Liver (tissue), 10 donors: ENCODE measurements at places on chromosomes 4 and X. TPM values are rescaled to one million over a fixed set of nuclear protein-coding genes. Genes with fewer than 3 reads are reported as not detected.

The MAGEC2 gene
- total RNA-seq = not detected

The FAM184B gene
- not detected for total RNA-seq

The SERPINA7 gene
- 158 TPM for total RNA-seq

The F9 gene
- total RNA-seq = 98.4 TPM

The AFF2 gene
- 1.6 TPM for total RNA-seq

The MAGEA10 gene
- not detected for total RNA-seq

The SULT1B1 gene
- 30.5 TPM for total RNA-seq

The SSX2B gene
- not detected for total RNA-seq

The KIF4A gene
- total RNA-seq = 17.3 TPM

The BMPR1B gene
- total RNA-seq = 0.70 TPM

The HELT gene
- total RNA-seq = not detected

The PALLD gene
- total RNA-seq = 12.0 TPM

DNA sequence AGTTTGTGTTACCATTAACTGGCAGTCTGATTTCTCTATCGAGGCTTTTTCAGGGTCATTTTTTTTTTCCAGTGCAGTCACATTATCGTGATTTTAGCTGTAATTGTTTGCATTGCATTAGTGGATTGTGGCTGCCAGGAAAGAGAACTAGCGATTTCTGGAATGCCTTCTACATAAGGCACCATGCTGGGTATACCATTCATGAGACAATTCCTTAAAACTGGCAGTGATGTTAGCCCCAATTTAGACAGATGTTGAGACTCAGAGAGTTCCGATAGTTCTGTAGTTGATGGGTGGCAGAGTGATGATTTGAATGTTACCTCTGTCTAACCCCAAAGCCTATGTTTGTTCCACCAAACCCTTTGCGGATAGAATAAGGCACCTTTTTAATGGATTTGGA, 175.4 kb upstream of the TENM3 start:
- no peaks in the 10 kb centered on the region for H3K27me3 ChIP-seq
- DNase-seq = no peak
- no peak overlapping the region for H3K4me3 ChIP-seq
- no peaks in the 10 kb centered on the region for H3K4me1 ChIP-seq

GRCh38 chrX:72003811-72004750, 93.4 kb downstream of the NHSL2 start:
- no peaks in the 10 kb centered on the region for H3K36me3 ChIP-seq
- DNase-seq = no peak
- H3K4me3 ChIP-seq = no peak overlapping the region
- H3K27ac ChIP-seq = no peak overlapping the region

- H3K27ac ChIP-seq = no peak overlapping the region
- no peaks in the 10 kb centered on the region for H3K36me3 ChIP-seq
- DNase-seq = no peak
- no peaks in the 10 kb centered on the region for H3K27me3 ChIP-seq
Observed at GRCh38 chr4:138954428-138954827, 61.2 kb upstream of the NOCT start.

GRCh38 chr4:153115322-153116290, 88.6 kb upstream of the TRIM2 start:
- no peaks in the 10 kb centered on the region for H3K36me3 ChIP-seq
- H3K27ac ChIP-seq = no peak overlapping the region
- no peak overlapping the region for H3K4me3 ChIP-seq
- no peaks in the 10 kb centered on the region for H3K27me3 ChIP-seq
- no peak for DNase-seq
- no peaks in the 10 kb centered on the region for H3K4me1 ChIP-seq

DNA sequence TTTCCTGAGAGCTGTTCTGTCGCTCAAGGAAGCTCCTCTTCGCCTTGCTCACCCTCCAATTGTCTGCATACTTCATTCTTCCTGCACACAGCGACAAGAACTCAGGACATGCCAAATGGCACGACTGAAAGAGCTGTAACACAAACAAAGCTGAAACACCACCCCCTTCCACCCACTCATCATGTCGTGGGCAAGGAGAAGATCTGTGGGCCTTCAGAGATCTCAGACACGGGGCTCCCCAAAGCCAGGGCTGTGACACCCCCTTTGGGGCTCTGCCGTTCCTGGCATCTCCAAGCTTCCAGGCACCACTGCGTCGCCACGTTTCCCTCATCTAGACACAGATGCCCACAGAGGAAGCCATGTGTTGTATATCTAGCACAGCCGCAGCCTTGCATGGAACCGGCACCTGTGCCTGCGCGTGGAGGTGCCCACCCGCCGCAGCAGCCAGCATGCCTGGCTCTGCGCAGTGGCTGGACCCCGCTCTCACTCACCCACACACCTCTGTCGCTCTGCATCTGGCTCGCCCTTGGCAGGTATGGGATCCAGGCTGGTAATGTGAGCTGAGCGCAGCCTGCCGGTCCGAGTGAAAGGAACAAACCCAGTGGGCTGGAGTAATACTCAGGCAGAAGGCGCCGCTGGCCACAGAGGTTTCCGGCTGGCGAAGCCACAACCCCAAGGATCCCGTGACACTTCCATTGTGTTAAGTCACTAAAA, 676.4 kb upstream of the INTU start:
- H3K36me3 ChIP-seq = no peaks in the 10 kb centered on the region
- H3K27ac ChIP-seq = no peak overlapping the region
- H3K4me1 ChIP-seq = no peaks in the 10 kb centered on the region
- no peaks in the 10 kb centered on the region for H3K27me3 ChIP-seq

DNA sequence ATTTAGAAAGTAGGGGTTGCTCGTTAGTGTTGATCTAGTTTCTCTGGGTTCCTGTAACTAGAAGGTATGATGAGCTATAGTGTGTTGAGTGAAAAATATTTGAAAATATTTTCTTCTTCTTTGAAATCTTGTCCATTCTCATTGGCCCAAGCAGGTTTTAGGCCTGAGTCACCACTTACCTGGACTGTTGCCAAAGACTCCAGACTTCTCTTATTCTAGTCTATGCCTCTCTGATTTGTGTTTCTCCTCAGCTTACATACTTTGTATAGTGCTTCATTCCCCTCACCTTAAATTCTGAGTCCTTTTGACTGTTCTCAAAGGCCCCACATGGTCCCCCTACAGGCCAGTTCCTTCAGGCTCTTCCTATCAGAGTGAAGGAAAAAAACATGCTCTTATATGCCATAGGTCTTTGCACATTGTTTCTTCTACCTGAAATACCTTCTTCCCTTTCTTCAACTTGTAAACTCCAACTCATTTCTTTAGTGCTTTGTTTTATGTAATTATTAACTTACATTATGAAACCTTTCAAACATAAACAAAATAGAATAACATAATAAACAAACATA, 258.2 kb downstream of the PPP1R2C start:
- no peaks in the 10 kb centered on the region for H3K4me1 ChIP-seq
- H3K36me3 ChIP-seq = no peaks in the 10 kb centered on the region
- no peaks in the 10 kb centered on the region for H3K27me3 ChIP-seq

- H3K27me3 ChIP-seq = no peaks in the 10 kb centered on the region
- DNase-seq = no peak
- no peaks in the 10 kb centered on the region for H3K36me3 ChIP-seq
- no peak overlapping the region for H3K4me3 ChIP-seq
- no peaks in the 10 kb centered on the region for H3K4me1 ChIP-seq
Observed at GRCh38 chr4:116099596-116099995, 985.8 kb downstream of the TRAM1L1 start.

GRCh38 chr4:8278009-8278395, 8.4 kb downstream of the HTRA3 start:
- H3K27me3 ChIP-seq = no peaks in the 10 kb centered on the region
- no peaks in the 10 kb centered on the region for H3K36me3 ChIP-seq
- no peak for DNase-seq
- no peaks in the 10 kb centered on the region for H3K4me1 ChIP-seq
- no peak overlapping the region for H3K27ac ChIP-seq
- H3K4me3 ChIP-seq = no peak overlapping the region

DNA sequence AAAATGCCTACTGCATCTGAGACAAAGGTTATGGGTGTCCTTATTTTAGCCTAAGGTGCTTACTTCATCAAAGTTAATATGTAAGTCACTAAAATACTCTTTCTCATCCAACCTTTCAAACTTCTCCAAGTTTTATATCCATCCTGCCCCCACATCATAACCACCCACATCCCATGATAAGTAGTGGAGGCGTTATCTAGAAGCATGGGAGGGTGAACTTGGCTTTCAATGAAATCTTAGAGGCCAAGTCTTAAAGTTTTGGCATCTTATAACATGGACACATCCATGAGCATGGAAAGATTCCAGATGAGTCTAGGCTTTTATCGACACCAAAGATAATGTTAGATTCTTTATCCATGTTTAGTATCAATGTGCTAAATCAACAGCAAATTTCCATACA, 22.9 kb upstream of the SEC24D start:
- no peak for DNase-seq
- H3K27me3 ChIP-seq = no peaks in the 10 kb centered on the region
- no peak overlapping the region for H3K27ac ChIP-seq
- H3K4me3 ChIP-seq = no peak overlapping the region
- H3K4me1 ChIP-seq = no peaks in the 10 kb centered on the region

DNA sequence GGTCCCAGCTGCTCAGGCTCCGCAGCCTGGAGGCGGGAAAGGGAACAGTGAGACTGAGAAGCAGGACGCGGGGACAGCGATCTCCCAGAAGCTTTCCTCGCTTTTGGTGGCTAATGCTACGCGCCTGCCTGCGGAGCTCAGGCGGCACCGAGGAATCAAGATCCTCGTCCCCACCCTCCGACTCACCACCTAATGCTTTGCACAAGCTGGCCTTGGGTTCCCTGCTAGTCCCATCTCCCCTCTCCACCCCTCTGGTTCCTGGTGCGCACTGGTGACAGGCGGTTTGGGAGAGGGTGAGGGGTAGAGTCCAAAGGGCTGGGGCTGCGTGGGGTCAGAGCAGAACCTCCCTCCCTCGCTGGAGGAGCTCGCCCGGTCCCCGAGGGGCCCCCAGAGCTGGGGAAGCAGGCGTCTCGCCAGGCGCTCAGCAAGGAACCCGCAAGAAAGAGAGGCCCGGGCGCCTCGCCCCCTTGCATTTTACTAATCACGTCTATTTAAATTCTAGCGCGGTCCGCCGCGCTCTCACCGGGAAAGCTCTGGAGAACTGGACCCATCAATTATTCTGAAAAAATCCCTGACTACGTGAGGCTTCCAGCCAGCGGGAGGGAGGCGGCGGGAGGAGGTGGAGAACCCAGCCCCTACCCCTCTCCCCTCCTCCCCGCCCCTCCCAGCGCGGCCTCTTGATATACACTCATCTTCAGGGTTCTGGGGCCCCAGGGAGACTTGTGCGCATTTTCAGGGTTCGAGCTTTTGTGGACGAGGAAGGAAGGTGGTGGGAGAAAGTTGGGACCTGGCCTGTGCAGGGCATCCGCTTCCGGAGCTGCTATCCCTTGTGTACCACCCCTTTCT, 9.1 kb downstream of the POU4F2 start:
- no peaks in the 10 kb centered on the region for H3K4me1 ChIP-seq
- H3K27ac ChIP-seq = no peak overlapping the region
- H3K4me3 ChIP-seq = no peak overlapping the region
- peaks cover 2% of the 10 kb centered on the region for H3K27me3 ChIP-seq

- H3K4me1 ChIP-seq = no peaks in the 10 kb centered on the region
- no peaks in the 10 kb centered on the region for H3K27me3 ChIP-seq
- no peak overlapping the region for H3K27ac ChIP-seq
- DNase-seq = no peak
- H3K36me3 ChIP-seq = no peaks in the 10 kb centered on the region
Observed at GRCh38 chrX:120568609-120569008, 7.8 kb upstream of the CUL4B start.

GRCh38 chr4:74793757-74794381, 454 bp downstream of the BTC start:
- no peaks in the 10 kb centered on the region for H3K36me3 ChIP-seq
- peak overlapping the region; percentile 96 for H3K27ac ChIP-seq
- no peaks in the 10 kb centered on the region for H3K27me3 ChIP-seq
- H3K4me1 ChIP-seq = peaks cover 10% of the 10 kb centered on the region
- peak overlapping the region; percentile 72 for H3K4me3 ChIP-seq

DNA sequence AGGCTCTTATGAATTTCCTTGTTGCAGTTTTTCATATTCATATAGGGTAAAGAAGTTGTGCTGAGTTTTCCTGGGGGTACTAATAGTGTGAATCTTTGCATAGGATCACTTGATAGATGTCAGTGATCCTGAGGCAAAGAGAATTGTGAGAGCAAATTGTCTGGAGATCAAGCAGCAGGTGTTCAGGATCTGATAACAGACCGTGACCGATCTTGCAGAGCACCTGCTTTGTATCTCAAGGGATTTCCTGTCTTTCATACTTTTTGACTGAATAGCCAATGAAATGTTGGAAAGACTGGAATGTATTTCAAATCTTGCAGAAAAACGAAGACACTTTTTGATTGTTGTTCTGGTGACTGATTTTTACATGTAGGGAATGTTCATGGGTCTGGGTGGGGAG, 914.5 kb downstream of the STIM2 start:
- H3K36me3 ChIP-seq = no peaks in the 10 kb centered on the region
- no peak for DNase-seq
- H3K4me3 ChIP-seq = no peak overlapping the region
- no peaks in the 10 kb centered on the region for H3K4me1 ChIP-seq
- H3K27ac ChIP-seq = no peak overlapping the region

- peaks cover 17% of the 10 kb centered on the region for H3K4me1 ChIP-seq
- H3K27me3 ChIP-seq = no peaks in the 10 kb centered on the region
- no peaks in the 10 kb centered on the region for H3K36me3 ChIP-seq
- no peak for DNase-seq
Observed at GRCh38 chrX:119417842-119418241, 18.7 kb downstream of the SLC25A43 start.

- no peak overlapping the region for H3K4me3 ChIP-seq
- no peak for DNase-seq
- no peaks in the 10 kb centered on the region for H3K36me3 ChIP-seq
Observed at GRCh38 chr4:186813377-186814068, 89.9 kb upstream of the FAT1 start.

DNA sequence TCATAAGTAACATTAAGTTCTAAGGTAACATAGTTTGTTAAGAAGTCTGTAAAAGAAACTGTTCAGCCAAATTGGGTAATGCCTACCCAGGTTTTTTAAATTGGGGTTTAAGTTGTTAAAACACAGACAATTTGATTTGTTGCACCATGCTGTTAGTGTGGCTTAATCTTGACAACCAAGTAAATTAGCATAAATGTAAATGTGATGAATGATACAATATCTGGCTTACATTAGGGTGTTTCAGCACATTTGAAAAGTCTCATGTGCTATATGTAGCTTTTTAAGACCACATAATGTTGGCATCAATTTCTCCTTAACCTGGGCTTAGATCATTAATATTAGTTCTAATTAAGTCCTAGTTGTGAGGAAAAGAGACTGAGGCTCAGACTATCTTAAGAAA, 72.4 kb upstream of the SMARCA5 start:
- H3K27ac ChIP-seq = no peak overlapping the region
- no peak overlapping the region for H3K4me3 ChIP-seq
- peaks cover 2% of the 10 kb centered on the region for H3K36me3 ChIP-seq
- no peaks in the 10 kb centered on the region for H3K4me1 ChIP-seq

GRCh38 chr4:47468706-47469365, 5.3 kb upstream of the COMMD8 start:
- H3K36me3 ChIP-seq = no peaks in the 10 kb centered on the region
- no peaks in the 10 kb centered on the region for H3K27me3 ChIP-seq
- no peak overlapping the region for H3K4me3 ChIP-seq
- peaks cover 3% of the 10 kb centered on the region for H3K4me1 ChIP-seq
- H3K27ac ChIP-seq = no peak overlapping the region

DNA sequence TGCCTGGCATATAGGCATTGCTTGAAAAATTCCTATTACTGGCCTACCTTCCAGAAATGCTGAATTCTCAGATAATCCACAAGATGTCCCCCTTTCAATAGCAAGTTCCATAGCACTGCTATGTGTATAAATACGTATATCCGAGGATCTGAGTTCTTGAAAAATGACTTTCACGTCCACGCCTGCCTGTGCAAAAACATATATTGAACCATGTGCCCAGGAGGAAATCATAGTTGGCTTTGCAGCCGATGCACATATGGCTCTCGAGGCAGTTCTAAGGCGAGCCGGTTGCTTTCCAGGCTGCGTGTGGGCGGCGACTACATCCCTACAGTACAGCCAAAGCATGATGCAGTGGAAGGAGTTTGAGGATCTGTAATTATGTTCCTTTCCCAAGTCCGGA, 55.4 kb upstream of the ESX1 start:
- H3K27me3 ChIP-seq = no peaks in the 10 kb centered on the region
- H3K36me3 ChIP-seq = no peaks in the 10 kb centered on the region
- H3K4me1 ChIP-seq = no peaks in the 10 kb centered on the region
